ENCODE measurements at places on chromosomes 4 and X.

DNA sequence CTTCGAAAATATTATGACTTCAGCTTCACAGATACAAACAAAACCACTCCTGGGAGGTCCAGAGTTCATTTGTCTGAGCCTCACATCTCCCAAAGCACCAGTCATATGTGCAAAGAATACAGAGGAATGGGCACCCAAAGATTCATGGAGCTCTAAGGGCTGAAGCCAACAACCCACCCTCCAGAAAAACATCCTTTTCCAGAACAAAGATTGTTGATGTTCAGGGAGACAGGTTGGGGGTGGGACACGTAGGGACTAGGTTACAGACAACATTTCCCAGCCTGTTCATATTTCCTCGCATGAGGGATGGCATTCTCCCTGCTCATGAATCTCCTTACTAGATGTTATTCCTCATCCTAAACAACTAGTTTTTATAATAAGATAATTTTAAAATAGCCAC lies 71.2 kb downstream of the METTL14 start:
- DNase-seq, result no peak

DNA sequence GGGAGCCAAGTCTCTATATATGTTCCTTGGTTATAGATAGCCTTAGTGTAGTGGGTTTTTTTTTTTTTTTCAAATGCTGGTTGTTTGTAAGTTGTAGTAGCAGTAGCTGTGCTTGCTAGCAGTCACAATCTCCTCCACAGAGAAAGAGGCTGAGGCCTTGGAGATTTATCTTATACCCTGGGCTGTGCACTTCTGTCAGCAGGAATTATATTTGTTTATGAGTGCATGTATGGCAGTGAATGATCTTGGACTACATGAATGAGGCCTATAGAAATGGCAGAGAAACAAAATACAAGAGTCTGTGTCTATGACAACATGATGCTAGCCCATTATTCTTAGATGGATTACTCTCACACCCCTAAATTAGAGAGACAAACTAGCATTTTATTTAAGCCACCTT lies 1674.2 kb upstream of the ADGRL3 start:
- no peak for DNase-seq

DNA sequence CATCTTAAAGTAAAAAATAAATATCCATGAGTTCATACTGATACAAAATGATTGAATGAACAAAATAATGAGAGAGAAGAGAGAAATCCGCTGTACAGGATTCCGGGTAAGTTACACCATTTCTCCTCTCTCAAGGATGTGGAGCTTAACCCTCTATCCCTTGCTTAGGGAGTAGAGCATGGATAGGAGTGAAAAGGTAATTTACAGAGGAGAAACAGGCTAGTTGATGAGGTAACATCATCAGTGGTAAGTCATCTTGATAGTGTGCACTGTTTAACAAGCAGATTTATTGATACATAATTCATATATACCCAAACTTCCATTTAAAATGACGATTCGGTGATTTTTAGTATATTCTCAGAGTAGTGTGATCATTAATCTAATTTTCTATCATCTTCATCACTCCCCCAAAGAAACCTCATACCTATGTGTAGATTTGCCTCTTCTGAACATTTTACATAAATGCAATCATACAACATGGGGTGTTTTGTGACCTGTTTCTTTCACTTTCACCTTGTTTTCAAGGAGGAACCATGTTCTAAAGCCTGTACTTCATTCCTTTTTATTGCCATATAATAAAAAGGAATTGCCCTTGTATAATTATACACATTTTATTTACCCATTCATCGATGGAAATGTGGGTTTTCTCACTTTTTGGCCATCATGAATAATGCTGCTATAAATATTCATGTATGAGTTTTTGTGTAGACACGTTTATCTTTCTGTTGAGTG lies 34.8 kb downstream of the F11 start:
- DNase-seq, result no peak

DNA sequence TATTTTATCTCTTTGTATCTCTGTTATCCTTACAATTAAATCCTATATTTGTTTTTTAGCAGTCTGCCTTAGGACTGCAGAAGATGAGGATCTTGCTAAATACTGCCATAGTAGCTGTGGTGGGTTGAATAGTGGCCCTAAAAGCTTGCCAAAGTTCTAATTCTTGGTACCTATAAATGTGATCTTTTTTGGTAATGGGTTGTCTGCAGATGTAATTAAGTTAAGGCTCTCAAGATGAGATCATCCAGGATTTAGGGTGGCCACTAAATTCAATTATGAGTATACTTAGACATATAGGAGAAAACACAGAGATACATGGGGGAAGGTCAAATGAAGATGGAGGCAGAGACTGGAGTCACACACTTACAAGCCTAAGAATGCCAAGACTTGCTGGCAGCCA lies 1753.7 kb downstream of the RPA4 start:
- DNase-seq, result no peak

GRCh38 chr4:66475596-66475995 lies 805.3 kb upstream of the EPHA5 start:
- no peak for DNase-seq

DNA sequence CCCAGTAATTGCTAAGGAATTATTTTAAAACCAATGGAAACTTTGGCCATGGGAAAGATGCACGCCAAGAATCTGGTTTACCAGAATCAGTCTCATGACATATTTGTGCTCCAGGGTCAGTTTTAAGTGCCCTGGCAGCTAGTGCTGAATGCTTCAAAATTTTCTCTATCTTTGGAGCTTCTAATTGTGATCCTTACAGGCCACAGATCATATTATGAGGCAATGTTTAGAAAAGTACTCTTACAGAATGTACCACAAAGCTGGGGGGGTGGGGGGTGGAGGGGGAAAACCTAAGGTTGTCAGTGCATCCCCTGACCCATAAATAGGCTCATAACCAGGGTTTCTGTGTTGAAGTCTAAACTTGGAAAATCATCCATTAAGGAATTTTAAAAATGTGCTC lies 514.5 kb downstream of the INPP4B start:
- no peak for DNase-seq

- no peak for DNase-seq
These were observed 41.1 kb downstream of the HPF1 start for GRCh38 chr4:169716677-169717076.

GRCh38 chr4:147195386-147195785 lies 249.7 kb upstream of the TTC29 start:
- DNase-seq, result no peak

DNA sequence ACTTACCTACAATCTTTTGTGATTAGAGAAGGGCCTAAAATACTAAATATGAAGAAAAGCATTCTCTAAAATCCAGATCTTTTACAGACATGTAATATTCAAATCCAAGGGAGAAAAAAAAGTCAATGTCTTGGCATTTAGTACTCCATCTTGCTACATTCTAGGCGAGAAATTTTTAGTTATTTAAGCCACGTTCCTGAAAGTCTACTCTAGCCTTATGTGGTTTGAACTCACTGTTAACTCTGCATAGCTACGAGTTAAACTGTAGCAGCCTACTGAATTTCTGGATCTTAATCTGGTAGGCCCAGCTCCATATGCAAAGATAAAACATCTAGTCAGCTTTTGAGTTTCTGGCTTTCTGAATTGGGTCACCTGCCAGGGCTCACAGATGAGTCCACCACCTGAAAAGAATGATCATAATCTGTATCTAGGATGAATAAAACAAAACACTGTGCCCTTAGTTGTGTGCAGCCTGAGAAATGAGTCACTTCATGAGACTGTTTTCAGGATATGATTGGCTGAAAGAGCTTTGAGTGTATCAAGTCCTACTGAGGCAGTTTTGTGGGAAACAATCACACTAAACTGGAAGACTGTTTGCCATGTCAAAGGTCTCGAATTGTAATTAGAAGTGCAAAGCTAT lies 3.2 kb upstream of the NEK1 start:
- DNase-seq, result peak; percentile 37

DNA sequence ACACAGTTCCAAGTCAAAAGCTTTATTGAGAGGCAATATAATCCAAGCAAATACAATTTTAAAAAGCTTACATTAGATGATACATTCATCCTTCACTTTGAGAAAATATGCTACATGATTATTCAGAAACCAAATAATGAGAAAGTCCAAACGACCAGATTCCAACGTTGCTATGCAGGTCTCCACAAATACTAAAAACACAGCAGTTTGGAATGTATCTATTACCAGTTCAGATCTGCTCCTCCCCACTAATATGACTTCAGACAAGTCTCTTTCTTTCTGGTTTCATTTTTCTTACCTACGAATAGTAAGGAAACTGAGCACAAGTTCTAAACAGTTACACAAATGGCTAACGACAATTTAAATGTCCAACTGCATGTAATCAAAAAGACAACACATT lies 9.5 kb downstream of the NAF1 start:
- no peak for DNase-seq

DNA sequence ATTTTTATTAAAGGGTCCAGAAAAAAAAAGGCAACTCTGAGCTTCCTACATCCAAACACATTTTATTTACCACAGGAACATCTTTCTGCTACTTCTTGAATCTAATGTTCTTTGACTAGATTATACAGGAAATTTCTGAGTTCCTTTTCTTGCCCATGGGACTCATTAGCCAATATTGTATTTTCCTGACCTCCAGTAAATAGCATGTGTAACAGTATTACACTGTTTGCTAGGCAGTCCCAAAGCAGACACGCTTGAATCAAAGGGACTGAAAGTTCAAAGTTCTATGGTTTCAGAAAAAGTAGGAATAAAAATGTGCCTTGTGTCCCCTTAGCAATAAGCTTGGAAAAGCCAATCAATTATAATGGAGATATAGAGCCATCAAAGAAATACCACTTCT lies 57.4 kb downstream of the MOSPD2 start:
- DNase-seq, result no peak

DNA sequence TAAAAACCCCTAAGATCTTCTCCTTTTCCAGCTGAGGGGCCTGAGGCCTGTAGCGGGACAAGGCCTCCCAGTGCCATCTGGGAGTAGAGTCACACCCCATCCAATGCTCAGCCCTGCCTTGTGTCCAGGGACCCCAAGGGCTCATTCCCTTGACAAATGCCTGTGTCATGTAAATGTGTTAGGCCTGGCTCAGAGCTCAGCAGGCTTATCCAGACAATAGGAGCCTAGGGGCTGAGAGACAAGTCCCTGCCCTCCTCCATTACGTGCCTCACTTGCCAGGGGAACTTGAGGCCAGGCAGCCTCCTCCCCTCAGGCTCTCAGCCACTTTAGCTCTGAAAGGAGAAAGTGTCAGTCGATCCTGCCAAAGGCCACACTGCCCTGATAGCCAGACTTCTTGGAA lies 166.8 kb upstream of the MAMLD1 start:
- DNase-seq, result no peak

DNA sequence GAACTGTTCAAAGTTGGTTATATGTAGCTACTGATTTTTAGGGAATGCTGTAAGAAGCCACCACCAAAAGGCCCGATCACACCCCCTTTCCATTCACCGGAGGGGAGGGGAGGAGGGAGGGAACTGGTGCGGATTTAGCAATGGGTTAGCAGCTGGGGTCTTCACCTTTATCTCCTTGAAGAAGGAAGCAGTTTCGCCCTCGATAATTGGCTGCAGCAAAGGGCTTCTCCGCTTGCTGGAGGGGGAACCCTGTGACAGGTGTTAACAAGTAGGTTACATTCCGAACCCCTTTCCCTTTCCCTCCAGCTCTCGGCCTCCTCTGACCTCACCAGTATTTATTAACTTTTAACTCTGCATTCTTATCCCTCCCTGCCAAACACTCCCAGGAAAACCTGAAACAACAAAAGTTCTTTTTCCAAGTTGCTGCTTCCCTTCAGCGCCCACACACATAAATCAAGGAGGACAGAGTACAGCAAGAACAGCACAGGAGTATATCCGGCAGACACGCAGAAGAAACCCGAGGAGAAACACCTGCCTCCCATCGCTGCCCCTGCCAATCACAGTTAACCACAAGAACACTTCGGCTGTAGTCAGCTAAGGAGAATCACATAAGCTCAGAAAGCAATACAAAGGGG lies 39.8 kb upstream of the NAP1L5 start:
- DNase-seq, result peak; percentile 8

DNA sequence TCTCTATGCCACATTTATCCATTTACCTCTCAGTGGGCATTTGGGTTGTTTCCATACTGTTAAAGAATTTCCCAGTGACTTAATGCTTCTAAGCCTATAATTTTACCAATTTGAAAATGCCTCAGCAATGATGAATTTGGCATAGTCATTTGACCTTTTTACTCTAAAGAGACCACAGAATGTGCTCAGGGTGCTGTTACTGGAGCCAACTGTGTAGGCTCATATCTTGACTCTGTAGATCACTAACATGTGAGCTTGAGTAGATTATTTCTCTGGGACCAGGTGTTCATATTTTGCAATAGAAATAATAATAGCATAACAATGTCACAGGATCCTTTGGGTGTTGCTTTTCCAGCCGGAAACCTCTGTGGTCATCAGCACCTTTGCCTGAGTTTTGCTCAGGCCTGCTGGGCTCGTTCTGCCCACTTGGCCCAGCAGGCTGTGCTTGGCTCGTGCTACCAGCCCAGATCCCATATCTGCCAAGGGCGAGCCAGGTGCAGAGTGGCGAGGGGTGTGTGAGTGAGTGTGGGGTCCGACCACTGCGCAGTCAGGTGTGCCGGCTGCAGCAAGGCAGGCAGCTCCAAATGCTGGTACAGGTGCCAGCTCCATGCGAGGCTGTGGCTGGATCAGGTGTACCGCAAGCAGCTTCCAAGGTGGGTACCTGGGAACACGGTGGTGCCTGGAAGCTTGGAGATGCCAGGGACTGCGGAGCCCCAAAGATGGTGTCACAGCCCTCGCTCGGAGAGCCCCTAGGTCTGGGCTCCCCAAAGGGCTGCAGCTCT lies 70.6 kb upstream of the ANK2 start:
- no peak for DNase-seq

GRCh38 chr4:123023647-123024046 lies 101.2 kb upstream of the NUDT6 start:
- no peak for DNase-seq

GRCh38 chr4:15469402-15470127 lies at the start of gene CC2D2A:
TSS of gene CC2D2A (plus strand) at chr4:15469882. CDS start at chr4:15475933, 6,051 bp downstream.
- no peak for DNase-seq

- no peak for DNase-seq
These were observed 90.0 kb upstream of the GRPR start for GRCh38 chrX:16033331-16033730.

- no peak for DNase-seq
These were observed 92.3 kb upstream of the LEF1 start for GRCh38 chr4:108261026-108261425.

DNA sequence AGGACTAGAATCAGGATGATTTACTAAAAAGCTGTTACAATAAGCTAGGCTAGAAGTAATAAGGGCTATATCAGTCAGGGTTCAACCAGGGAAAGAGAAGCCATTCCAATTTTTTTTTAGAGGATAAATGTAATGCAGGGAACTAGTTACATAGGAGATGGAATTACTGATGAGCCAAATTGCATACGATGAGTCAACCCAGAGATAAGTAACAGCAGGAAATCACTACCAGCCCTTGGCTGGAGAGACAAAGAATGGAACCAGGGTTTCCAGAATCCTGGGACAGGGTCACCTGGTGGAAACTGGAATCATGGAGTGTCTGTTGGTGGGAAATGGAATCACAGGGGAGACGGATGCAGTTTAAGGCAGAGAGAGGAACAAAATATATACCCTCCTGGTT lies 13.1 kb upstream of the MAGEA4 start:
- DNase-seq, result no peak
